NCI-H526 (cell line): ENCODE measurements at places on chromosomes 4 and X.

GRCh38 chrX:81301877-81302276 lies 100.0 kb downstream of the SH3BGRL start:
- DNase-seq: no peak

DNA sequence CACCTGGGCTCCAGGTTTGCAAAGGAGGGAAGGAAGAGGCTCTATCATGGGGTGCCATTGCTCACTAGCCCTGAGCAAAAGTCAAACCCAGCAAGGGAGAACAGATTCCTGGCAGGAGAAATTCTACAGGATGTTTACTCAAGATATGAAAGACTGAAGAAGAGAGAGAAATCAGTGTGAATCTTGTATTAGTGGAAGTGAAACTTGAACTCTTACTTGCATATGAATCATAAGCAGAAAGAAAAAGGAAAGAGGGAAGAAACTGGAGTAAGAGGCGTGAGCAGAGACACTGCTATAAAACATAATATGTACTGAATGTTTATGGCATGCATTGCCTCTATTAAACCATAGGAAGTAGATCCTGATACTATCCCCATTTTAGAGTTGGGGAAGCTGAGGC lies 60.9 kb downstream of the C4orf46 start:
- DNase-seq: no peak

DNA sequence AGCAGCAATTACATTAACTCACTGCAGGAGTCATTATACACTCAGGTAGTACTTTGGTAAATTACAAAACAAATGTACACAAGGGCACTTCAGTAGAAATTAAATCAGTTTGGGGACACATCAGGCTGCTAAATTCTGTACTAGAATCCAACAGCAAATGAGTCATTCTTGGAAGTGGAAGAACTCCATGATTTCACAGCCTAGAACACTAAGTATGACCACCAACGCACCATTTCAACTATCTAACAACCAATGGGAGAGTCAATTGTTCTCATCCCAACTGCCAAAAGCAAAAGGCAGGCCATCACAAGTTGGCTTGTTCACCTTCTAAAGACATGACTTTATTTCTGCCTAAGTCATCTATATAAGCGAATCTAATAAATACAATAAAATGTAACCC lies 26.6 kb downstream of the PPM1K start:
- DNase-seq: no peak

DNA sequence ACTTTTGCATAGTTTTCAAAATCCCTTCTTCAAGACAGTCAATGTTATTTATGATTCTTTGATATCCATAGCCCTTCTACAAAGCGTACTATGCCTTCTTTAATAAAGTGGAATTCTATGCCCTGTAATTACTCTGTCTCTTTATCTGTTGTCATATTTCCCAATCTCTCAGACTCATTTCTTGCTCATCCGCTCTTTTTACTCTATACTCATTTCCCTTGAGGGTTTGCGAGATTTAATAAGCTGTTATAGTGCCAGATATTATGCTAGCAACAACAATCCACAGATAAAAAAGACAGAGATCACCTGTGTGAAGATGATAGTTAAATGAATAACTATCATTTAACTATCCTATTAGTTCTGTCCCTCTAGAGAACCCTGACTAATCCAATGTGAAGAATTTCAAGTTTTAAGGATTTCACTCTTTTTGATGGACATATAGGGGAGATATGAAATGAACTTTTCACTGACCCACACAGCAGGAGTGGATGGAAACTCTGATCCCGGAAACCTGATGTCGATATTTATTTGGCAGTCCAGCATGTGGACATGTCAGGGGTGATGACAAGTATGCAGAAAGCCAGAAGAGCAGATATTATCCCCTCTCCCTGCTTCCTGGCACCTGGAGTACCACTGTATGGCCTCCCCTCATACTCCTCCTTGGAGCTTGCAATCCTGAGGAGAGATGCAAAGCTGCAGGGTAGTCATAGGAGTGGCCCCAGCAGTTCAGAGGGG lies 49.7 kb downstream of the TMEM156 start:
- no peak for DNase-seq

DNA sequence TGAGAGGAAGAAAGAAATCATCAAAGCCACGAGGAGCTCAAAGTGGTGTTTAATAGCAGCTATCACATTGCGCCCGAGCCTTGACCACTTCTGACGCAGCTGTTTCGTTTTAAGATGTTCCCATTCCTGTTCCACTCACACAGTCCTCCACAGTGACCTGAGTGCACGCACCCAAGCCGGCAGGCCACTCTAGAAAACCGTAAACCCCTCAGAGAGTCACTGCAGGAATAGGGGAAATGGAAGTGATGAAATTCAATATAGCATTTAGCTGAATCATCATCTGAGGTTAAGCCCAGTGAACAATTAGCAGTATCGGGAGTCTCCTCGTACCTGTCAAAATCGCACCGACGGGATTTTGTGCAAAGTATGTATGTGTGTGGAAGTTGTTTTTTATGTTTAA lies 17.9 kb upstream of the HAND2 start:
- no peak for DNase-seq

GRCh38 chr4:95599777-95600400 lies 51.1 kb upstream of the UNC5C start:
- DNase-seq: no peak

- DNase-seq: no peak
These were observed 57.6 kb downstream of the TBCK start for GRCh38 chr4:106258145-106259045.

DNA sequence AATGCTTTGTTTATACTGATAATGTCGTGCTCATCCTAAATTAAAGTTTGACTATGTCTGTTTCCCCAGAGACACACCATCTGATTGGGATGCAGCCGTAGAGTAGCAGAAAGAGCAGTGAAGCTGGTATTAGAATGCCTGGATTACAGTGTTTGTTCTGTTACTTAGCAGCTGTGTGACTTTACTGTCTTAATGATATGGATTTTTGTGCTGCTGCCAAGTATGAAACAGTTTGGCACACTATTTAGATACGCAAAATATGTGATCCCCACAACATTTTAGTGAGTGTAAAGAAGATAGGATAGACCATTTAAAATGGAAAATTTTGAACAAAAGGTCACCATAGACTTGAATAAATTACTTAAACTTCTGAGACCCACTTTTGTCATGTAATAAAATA lies 1.2 kb upstream of the CHIC1 start:
- no peak for DNase-seq

- no peak for DNase-seq
These were observed 12.2 kb upstream of the PRDM8 start for GRCh38 chr4:80184825-80185756.

DNA sequence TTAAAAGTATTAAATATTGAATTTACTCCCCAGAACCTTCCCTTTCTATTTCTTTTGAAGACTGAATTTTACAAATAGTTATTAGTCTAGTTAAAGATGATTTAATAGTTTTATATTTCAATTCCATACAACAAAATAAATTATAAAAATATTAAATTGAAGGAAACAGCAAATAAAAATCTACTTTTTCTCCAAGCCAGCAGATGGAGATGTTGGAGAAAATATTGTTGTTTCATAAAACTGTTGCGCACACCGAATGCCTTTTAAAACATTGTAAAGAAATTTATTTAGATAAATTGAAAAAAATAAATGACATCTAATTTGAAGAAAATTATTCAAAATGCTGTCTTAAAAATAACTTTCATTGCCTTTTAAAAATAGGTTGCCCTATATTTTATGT lies 5.5 kb downstream of the GRIA2 start:
- DNase-seq: no peak

GRCh38 chr4:6696611-6697010 lies 2.9 kb downstream of the S100P start:
- DNase-seq: no peak

- DNase-seq: no peak
These were observed 295.6 kb downstream of the EVC2 start for GRCh38 chr4:5412751-5413150.

GRCh38 chr4:7964890-7965662 lies 25.4 kb upstream of the AFAP1 start:
- no peak for DNase-seq

DNA sequence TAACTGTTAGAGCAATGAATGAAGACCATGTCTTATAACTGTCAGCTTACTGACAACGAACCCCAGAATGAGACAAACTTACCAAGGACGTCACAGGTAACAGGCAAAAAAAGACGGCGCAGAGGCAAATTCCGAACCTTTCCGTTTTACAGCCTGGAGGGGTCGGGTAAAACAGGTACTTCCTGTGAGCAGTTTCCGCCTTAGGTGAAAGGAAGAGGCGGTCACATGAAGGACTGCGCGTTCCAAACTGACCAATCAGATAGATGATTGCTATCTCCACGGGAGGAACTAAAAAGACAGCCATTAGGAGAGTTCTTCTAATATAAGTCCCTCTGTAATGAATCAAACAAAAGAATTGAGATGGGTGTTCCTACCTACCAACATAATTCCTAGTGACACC lies at the start of gene COX7B2:
Gene COX7B2 (minus strand): TSS at position 168 of the 400 bp plus-strand sequence. CDS start 174,053 bp downstream, outside the sequence.
- DNase-seq: no peak

DNA sequence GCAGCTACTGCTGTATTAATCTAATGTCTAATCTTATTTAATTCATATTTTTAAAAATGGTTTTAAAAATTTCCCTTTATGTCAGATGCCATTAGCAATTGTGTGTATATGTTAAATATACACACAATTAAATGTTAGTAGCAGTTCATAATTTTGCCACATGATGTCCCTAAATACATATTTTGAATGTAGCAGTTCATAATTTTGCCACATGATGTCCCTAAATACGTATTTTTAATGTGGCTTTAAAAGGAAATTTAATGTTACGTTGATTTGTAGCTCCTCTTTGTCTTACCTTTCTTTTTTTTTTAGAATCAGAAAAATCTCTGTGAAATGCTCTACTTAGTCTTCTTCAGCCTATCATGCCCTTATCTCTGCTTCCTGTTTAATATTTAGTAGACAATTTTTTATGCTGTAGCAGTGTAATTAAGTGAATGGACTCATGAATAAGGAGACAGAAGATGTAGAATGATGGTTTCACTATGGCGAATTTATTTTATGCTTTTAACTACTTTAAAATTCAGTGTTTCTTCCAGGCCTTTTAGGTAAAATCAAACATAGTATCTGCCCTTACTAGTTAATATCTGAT lies 26.1 kb downstream of the RBM46 start:
- peak; percentile 8 for DNase-seq

- no peak for DNase-seq
These were observed 15.5 kb downstream of the CLDN22 start for GRCh38 chr4:183304538-183304937.

- no peak for DNase-seq
These were observed 116.4 kb upstream of the BEND4 start for GRCh38 chr4:42268824-42269223.

- no peak for DNase-seq
These were observed 47.6 kb downstream of the USP38 start for GRCh38 chr4:143232277-143232676.

DNA sequence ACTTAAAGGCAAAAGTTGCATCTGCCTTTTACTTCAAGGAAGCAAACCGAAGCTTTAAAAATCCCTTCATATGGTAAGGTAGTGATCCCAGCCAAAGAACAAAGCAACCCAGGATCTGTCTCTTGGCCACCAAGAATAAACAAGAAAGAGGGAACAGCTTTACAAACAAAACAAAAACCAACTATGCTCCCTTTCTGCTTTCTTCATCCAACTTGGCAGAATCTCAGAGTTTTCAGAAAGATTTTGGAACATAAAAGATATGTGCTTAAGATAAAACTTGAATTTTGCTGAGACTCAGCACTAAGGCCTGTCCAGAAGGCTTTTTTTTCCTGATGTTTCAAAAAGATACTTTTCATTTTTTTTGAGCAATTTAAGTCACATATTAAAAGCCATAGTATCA lies 94.0 kb downstream of the COL4A6 start:
- DNase-seq: no peak

- DNase-seq: no peak
These were observed 472.3 kb downstream of the GRID2 start for GRCh38 chr4:92776080-92776479.

DNA sequence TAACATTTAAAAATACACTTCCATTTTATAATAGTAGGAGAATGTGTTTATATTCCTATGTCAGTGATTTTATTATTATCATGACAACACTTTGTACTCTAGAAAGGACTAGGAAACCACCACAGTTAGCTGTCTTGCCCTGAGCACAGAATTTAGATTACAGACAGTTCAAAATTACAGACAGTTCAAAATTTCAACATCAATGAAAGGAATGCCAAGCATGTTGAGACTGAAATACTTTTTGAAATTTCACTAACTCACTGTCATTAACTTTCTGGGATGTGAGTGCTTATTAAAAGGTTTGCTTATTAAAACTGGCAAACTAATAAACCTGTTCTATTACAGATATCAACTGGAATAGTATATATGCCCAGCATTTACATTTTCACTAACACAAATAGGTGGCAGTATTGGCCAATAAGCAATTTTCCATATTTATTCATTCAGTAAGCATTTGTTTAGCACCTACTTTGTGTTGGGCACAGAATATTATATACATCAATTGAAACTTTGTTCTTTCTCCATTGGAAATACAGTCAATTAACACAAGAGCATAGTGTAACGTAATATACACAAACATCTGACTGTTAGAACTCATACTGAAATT lies 179.4 kb downstream of the FBXW7 start:
- DNase-seq: no peak
